ENCODE measurements at places on chromosomes 7 and 10.

DNA sequence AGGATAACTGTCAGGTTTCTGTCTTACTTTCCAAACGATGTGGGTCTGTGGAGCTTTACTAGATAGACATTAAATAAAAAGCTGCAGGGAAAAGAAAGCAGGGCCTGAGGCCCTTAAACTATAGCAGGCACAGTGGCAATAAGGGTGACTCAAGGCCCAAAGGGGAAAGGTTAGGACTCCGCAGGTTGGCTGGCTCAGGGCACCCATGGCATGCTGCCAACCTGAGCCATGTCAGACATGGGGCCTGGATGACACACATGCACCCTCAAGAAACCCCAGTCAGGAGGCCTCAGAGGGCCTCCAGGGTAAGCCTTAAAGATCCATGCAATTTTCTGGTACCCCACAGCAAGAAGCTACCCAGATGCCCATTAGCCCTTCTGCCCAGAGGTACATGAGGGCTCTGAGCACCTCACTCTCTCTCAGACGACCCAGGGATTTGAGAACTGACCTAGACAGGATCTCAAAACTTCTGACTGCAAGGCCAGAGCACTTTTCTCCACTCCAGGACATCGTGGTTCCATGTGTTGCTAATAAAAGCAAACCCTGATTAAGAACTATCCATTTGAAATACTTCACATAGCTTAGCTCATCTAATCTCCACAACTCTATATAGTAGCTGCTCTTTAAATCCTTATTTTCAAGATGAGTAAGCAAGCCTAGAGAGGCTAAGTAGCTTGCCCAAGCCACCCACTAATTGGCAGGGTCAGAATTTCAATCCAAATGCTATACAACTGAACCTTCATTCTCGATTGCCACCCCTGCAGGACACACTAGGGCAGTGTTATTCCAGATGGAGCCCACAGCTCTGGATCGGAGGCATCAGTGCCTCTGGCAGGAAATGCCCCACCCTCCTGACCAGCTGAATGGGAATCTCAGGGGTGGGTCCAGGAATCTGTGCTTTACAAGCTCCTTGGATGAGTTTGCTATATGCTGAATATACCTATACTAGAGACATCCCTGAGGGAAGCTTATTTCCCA, 132.5 kb upstream of the EFCAB10 start:
- DNase-seq: no peak

- no peak for DNase-seq
These were observed 126.1 kb downstream of the SVIL start for GRCh38 chr10:29508554-29509244.

GRCh38 chr10:12835709-12836108, 165.8 kb downstream of the CCDC3 start:
- DNase-seq: peak; percentile 87

- no peak for DNase-seq
These were observed 12.2 kb upstream of the GDF10 start for GRCh38 chr10:47287805-47288204.

DNA sequence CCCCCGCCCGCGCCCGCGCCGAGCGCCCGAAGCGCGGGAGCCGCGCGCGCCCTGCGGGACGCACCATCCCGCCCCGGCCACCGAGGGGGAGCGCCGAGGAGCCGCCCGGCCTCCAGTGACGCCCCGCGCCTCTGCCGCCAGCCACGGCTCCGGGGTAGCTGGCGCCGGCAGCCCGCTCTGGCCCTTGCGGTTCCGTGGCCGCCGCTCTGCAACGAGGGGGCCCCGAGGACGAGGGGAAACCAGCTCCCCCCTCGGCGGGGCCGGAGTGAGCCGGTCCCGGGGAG, at the start of gene PAXIP1:
TSS of gene PAXIP1 (minus strand) at position 33 of the 284 bp plus-strand sequence. CDS start 195 bp downstream, outside the sequence.
- DNase-seq: no peak

GRCh38 chr10:54372179-54372578, 428.9 kb downstream of the PCDH15 start:
- no peak for DNase-seq

DNA sequence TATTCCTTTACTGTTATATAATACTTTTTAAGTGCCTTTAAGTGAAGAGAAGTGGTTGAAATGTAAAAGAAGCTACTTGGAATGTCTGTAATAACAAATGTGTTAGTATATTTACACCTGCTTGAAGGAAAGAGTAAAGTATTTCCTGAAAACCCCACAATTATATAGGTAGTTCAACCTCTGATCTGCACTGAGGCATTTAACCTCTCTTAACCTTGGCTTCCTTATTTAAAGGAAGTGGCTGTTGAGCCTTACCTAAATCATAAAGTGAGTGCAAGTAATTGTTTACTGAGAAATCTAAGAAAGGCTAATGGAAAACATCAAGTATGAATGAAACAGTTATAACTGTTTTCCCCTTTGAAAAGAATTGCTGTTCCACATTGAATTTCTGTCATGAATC, 294.5 kb downstream of the ADK start:
- no peak for DNase-seq

DNA sequence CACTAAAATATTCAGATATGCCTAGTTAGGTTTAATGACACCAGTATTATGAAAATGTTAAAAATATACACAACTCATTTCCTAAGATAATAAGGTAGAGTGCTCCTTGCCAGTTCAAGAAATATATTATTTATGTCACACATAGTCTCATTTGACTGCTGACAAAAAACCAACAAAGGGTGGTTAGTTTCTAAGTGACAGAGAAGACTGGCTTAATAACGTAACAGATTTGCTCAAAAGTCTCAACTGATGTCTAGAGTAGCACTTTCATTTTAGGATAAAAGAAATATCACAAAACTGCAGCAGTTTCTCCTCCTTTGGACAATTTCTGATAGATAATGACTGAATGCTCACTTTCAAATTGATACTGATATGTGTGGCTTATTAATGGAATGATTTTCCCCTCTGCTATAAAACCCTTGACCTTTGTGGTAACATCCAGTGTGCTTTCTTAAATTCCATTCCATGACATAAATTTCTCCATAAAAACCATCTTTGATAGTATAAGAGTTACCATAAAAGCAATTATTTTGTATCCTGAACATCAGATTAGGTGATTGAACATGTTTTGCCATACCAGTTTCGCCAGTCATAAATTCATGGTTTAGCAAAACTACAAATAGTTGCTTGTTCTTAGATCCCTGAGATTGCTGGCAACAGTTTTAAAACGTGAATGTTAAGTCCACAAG, 94.2 kb downstream of the NRBF2 start:
- no peak for DNase-seq

DNA sequence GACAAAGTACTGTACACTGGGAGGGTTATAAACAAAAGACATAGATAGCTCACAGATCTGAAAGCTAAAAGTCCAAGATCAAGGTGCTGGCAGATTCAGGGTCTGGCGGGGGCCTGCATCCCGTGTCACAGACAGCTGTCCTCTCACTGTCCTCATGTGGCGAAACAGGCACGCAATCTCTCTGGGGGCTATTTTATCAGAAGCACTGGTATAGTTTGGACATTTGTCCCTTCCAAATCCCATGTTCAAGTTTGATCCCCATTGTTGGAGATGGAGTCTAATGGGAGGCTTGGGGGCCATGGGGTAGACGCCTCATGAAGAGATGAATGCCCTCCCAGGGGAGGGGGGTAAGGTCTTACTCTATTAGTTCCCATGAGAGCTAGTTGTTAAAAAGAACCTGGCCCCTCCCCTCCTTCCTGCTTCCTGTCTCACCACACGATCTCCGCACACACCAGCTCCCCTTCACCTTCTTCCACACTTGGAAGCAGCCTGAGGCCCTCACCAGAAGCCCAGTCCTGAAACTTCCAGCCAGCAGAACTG, 72.5 kb upstream of the UCN3 start:
- no peak for DNase-seq

DNA sequence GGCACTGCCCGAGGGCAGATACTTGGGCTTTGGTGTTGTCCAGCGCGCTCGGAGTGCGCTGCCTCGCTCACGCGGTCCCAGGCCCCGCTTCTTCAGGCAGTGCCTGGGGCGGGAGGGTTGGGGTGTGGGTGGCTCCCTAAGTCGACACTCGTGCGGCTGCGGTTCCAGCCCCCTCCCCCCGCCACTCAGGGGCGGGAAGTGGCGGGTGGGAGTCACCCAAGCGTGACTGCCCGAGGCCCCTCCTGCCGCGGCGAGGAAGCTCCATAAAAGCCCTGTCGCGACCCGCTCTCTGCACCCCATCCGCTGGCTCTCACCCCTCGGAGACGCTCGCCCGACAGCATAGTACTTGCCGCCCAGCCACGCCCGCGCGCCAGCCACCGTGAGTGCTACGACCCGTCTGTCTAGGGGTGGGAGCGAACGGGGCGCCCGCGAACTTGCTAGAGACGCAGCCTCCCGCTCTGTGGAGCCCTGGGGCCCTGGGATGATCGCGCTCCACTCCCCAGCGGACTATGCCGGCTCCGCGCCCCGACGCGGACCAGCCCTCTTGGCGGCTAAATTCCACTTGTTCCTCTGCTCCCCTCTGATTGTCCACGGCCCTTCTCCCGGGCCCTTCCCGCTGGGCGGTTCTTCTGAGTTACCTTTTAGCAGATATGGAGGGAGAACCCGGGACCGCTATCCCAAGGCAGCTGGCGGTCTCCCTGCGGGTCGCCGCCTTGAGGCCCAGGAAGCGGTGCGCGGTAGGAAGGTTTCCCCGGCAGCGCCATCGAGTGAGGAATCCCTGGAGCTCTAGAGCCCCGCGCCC, at the start of gene NPY:
TSS of gene NPY (plus strand) at position 294 of the 802 bp plus-strand sequence. CDS start 1,051 bp downstream, outside the sequence.
- no peak for DNase-seq

DNA sequence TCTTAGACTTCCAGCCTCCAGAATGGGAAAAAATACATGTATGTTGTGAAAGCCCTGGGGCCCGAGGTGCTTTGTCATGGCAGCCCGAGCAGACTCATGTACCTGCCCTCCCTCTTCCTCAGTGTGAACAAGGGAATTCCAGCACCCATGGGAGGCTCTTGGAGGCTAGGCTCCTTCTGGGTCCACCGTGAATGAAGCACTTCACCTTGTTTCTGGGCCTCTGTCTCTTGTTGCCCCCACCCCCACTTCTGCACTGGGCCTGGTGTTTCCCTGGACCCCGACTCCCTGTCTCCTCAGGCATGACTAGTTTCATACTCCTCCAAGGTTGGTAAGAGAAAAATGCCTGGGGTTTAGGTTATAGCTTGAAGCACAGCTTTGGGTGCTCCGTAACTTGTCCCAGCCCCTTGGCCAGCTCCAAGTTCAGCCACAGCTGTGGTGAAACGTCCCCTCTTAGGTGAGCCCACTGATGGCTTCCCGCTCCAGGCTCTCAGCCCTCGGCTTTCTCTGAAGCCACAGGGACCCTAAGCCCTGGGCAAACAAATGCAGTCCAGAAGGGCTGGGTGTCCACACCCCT, 30.2 kb upstream of the ARHGAP22 start:
- no peak for DNase-seq

DNA sequence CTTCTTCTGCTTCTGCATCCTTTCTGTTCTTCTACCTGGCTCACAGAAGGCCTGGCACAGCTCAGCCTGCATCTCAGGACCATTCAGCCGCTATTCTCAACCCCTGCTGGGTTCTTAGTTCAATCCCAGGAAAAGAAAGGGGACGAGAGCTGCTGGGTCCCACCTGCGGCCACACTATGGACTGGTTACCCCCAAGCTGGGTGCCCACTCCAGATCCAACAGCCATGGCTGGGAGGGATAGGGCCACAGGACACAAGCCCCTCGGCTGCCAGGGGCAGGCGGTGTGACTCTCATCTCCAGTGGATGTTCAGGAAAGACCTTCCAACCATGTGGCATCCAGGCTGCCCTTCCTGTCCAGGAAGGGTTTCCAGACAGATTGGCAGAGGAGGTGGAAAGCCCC, 97.6 kb upstream of the NMT2 start:
- DNase-seq: no peak

GRCh38 chr10:14712991-14713424, 61.7 kb downstream of the FAM107B start:
- peak; percentile 26 for DNase-seq

DNA sequence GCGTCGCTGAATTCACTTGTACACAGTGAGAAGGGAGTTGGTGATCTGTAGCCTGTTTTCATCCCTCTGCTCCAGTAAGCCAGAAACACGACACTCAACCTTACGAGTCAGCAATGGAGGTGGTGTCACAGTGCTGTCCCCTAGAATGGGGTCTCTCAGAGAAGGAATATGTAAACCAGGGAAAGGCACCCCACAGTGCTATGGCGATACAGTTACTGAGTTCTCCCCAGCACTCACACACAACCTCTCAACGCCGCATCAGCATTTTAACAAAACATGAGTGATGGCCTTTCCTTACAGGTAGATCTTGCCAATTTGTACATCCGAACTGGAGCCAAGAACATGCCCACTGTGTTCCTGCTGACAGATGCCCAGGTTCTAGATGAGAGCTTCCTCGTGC, 196.3 kb downstream of the CDCA7L start:
- no peak for DNase-seq

DNA sequence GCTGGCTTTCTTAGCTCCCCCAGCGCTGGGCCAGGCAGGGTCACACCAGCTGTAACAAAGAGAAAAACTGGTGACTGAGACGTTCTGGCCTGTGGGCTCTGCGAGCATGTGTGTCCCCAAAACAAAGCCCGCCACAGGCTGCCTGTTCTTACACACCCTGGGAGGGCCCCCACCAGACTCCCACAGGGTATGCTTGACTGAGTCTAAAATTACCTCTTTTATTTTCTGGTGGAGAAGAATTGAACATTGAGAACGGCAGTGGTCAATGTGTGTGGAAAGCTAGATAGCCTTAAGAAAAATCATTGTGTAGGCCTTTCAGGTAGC, 808 bp downstream of the C10orf71 start:
- no peak for DNase-seq

GRCh38 chr10:70913191-70913892, 25.0 kb upstream of the PCBD1 start:
- DNase-seq: no peak

- DNase-seq: peak; percentile 57
These were observed 35.5 kb downstream of the TMEM270 start for GRCh38 chr7:73896454-73896853.

DNA sequence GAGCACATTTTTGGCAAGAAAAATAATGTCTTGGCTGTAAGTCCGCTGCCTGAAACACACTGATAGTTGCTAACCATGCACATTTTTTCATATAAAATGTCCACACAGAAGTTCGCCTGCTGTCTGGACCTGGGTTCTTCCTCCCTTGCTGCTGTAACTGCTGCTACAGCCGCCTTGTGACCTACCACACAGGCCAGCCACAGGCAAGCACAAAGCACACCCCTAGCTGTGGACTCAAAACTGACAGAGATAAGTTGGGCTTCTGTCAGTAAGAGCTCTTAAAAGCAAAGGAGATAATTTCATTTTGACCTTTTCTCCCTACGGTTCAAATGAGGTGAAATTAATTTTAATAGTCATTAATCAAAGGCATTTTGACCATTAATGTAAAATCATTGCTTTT, 354.7 kb downstream of the OTUD1 start:
- no peak for DNase-seq

DNA sequence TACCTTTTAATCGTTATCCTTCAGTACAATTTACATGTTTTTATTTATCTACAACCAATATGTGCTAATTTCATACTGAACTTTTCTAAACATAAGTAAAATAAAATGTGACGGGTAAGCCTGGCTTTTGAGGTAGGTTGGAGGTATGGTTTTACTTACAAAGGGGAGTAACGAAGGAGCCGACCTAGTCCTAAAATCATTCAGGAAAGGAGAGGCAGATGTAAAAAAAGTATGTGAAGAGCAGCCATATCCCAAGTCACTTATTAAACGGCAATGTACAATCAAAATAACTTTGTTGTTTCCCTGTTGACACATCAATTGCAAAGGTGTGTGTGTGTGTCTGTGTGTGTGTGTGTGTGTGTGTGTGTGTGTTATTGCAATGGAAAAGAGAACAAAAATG, 351.3 kb downstream of the CRPPA start:
- DNase-seq: no peak

All from fibroblast of lung (primary cell).